Activated CD4-positive, CD25-positive, alpha-beta regulatory T cell treated with anti-CD3 and anti-CD28 coated beads, Interleukin-2, amount 50 U/mL, for 72 hours (primary cell): ENCODE measurements at places on chromosomes 12 and 14.

- no peak for DNase-seq
These were observed 803.2 kb downstream of the SLC16A7 start for GRCh38 chr12:60399064-60399463.

GRCh38 chr12:107225635-107226034 lies 132.3 kb upstream of the CRY1 start:
- no peak for DNase-seq

DNA sequence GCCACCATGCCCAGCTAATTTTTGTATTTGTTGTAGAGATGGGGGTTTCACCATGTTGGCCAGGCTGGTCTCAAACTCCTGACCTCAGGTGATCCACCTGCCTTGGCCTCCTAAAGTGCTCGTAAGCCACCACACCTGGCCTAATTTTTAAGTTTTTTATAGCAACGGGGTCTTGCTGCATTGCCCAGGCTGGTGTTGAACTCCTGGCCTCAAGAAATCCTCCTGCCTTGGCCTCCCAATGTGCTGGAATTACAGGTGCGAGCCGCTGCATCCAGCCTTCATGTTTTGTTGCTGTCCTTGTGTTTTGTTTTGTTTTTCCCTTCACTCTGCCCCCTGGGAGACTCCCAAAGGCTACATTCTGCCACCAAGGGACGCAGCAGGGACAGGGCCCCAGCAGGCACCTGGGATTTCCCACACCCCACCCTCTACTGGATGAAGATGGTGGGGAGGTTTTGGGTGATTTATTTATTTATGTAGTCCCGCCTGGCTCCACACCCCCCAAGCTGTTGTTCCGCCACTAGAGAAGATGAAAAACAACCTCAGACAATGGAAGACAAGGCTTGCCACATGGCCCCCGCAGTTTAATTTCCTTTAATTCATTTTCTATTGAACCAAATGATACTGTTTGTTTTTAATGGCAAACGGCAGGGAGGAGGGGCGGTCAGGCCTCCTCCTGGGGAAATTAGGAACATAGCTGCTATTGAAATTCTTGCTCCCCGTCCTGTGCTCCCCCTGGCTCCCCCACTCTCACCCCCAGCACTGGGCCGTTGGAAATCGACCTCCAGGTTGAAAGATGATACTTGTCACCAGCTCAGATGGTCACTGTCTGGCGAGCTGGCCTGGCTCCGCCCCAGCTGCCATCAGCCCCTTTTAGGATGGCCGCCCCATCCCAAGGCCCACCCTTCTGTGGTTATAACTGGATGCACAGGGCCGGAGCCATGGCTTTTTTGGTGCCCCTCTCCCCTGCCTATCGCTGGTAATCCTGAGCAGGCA lies 70.3 kb downstream of the RNFT2 start:
- DNase-seq, result no peak

GRCh38 chr14:27056586-27056985 lies 458.8 kb upstream of the NOVA1 start:
- DNase-seq, result no peak

DNA sequence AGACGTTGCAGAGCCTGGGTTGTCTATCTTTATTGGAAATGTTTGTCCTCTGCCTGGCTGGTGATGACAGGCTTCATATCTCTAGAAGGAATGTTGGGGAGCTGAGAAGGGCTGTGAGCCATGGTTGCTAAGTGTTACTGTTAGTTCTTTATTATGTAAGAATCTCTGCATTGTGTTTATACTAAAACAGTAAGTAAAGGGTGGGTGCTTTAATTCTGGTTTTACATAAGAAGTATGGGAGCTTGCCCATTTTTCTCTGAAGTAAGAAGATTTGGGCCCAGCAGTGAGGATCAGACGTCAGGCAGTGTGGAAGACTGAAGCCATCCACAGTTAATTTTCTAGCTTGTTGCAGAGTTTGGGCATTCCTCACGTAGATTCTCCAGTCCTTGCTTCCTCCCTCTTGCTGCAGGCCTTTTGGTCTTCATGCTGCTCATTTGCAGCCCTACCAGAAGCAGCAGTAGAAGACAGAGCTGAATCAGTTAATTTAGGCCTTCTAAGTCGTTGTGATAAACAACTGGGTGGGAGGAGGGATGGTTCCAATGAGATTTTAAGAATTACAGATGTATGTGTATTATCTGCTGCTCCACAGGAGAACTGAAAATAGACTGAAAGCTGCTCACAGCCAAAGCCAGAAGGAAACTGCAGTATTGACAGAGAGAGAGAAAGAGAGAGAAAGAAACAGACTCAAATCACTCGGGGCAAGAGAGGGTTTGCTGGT lies 21.4 kb downstream of the WNT5B start:
- DNase-seq, result no peak
